Liver (tissue), 10 donors: ENCODE measurements at places on chromosomes 12 and 14. TPM values are rescaled to one million over a fixed set of nuclear protein-coding genes. Genes with fewer than 3 reads are reported as not detected.

DNA sequence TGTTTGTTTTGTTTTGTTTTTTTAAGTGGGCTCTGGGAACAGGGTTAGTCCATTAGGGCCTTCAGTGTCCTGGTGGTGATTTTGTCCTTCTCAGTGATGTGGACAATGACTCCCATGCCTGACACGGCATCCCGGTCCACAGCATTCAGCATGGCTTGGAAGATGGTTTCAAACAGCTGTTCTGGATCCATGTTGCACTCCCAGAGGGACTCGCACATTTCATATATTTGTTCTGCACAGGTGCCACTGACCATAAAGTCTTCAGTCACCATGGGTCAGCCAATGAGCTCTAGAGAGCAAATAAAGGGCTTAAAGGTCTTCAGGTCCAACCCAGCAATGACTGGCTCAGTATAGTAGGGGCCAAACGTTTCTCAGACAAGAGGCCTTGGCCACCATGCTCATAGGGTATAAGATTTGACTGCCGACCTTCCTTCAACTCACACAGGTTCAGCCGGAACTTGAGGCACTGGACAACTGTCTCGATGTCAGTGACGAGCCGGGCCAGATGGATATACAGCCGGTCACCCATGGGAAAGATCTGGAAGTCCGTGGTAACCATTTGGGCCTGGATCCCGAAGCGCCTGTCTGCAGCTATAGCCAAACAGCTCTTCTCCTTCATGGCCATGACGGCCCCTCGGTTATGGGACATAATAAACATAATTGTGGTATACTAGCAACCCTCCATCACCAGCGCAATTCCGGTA, 18.0 kb downstream of the OR10P1 start:
- no peaks in the 10 kb centered on the region for H3K27me3 ChIP-seq
- no peak overlapping the region for H3K27ac ChIP-seq
- H3K36me3 ChIP-seq: no peaks in the 10 kb centered on the region
- H3K4me1 ChIP-seq: peaks cover 14% of the 10 kb centered on the region
- no peak for DNase-seq
- H3K4me3 ChIP-seq: no peak overlapping the region

DNA sequence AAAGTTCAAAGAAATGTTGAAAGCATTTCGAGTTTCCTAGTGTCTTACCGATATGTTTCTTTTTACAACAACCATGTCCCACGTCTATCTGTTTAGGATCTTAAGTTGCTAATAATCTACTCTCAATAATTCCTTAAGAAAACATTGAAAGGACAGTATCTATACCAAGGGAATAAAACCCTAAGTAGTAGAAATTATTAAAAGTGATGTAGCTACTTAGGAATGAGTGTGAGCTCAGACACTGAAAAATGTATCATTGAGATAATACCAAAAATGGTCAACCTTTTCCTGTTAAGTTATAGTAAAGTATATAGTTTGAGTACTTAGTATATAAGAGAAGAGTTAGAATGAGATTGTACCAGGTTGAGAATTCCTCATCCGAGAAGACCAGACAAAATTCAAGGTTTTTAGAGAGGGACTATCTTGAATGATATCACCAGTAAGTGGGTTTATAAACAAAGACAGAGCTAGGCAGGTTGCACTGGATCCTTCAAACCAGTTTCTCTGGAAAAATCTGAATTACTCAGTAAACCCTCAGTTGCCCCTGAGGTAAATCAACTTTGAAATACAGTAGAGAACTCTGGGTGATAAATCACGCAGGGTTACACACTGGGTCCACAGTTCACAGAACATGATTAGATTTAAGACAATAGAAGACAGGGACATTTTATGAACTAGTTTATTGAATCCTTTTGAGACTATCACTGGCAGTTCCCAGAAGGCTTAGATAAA, 96.8 kb downstream of the ERGIC2 start:
- no peaks in the 10 kb centered on the region for H3K27me3 ChIP-seq
- DNase-seq: no peak
- H3K27ac ChIP-seq: no peak overlapping the region
- H3K4me1 ChIP-seq: no peaks in the 10 kb centered on the region

- no peaks in the 10 kb centered on the region for H3K27me3 ChIP-seq
- no peak overlapping the region for H3K27ac ChIP-seq
- no peaks in the 10 kb centered on the region for H3K36me3 ChIP-seq
- DNase-seq: no peak
- H3K4me1 ChIP-seq: peaks cover 9% of the 10 kb centered on the region
These were observed 24.6 kb upstream of the LTBP2 start for GRCh38 chr14:74636424-74637177.

- H3K4me3 ChIP-seq: no peak overlapping the region
- H3K4me1 ChIP-seq: peaks cover 9% of the 10 kb centered on the region
- DNase-seq: no peak
- no peaks in the 10 kb centered on the region for H3K36me3 ChIP-seq
- H3K27me3 ChIP-seq: no peaks in the 10 kb centered on the region
These were observed 53.6 kb downstream of the HECTD4 start for GRCh38 chr12:112328456-112329124.

DNA sequence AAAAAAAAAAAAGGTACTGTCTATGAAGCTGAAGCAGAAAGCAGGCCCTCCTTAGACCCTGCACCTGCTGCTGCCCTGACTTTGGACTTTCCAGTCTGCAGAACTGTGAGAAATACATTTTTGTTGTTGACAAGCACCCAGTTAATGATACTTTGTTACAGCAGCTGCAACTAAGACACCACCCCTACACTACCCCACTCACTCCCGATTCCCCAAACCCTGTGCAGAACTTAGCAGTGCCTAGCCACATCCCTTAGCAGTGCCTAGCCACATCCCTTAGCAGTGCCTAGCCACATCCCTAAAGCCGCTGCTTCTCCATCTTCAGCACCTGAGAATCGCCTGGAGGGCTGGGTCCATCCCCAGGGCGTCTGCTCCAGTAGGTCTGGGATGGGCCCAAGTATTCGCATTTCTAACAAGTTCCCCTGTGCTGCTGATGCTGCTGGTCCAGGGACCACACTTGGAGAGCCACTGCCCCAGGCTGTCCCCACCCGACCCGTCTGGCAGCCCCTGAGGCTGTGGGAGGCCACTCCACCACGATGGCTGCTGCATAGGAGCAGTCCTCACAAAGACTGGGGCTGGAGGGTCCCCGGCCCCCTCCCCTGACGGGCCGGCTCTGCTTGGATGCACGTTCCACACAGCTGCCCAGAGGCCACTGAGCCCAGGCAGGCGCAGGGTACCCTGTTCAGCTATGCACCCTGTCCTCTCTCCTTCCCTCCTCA, 10.8 kb upstream of the PPP1R13B start:
- no peaks in the 10 kb centered on the region for H3K36me3 ChIP-seq
- H3K4me1 ChIP-seq: peaks cover 10% of the 10 kb centered on the region
- H3K27ac ChIP-seq: no peak overlapping the region
- DNase-seq: no peak
- no peaks in the 10 kb centered on the region for H3K27me3 ChIP-seq

The ALDH1L2 gene
- 0.25 TPM for total RNA-seq

The RBP5 gene
- 12.9 TPM for total RNA-seq

The IL22 gene
- total RNA-seq: not detected

The RAB35 gene
- total RNA-seq: 11.8 TPM

The B3GNT4 gene
- total RNA-seq: not detected

The KSR2 gene
- under 0.01 TPM for total RNA-seq
